ENCODE measurements at places on chromosomes 3 and 15. TPM values are rescaled to one million over a fixed set of nuclear protein-coding genes. Genes with fewer than 3 reads are reported as not detected.

DNA sequence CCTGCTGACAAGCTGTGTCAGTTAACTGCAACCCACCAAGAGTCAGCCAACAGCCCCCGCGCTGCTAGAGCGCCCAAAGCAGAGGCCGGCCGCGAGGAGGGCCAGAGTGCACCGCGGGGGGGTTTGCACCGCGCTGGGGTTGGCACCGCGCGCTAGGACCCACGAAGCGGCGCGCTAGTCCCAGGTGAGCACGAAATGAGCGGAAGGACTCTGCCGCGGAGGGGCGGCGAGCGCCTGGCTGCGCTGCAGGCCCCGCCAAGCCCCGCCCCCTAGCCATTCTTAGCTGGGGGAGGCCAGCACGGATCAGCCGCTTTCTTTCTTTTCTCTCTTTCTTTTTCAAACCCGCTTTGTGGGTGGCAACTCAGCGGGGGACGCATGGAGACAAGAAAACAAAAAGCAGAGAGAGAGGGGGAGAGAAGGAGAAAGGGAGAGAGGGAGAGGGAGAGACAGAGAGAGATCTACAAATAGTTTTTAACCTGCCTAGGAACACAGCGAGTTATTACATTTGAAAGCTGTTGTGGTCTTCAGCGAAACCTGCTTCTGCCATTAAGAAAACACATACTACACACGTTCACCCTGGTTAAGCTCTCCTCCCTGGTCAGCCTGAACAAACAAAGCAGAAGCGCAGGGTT is 6.9 kb upstream of the FOXB1 start:
- peak; percentile 91 for DNase-seq

DNA sequence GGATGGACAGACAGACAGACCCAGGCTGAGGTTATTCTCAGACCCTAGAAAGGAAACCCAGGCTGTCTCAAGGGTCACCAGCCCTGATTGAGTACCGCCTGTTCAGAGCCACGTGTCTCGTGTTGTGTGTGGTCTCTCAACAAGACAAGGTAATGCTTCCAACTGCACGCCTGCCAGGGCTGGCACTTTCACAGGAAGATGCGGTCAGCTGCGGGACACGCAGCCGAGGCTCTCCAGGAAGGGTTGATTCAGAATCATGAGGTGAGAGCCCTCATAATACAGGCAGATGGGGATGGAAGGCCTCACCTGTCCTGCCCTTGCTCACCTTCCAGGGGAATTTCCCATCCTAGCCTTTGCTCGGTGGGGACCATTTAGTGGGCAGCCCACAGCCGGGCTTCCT is 81.4 kb downstream of the TOP2B start:
- no peak for DNase-seq

DNA sequence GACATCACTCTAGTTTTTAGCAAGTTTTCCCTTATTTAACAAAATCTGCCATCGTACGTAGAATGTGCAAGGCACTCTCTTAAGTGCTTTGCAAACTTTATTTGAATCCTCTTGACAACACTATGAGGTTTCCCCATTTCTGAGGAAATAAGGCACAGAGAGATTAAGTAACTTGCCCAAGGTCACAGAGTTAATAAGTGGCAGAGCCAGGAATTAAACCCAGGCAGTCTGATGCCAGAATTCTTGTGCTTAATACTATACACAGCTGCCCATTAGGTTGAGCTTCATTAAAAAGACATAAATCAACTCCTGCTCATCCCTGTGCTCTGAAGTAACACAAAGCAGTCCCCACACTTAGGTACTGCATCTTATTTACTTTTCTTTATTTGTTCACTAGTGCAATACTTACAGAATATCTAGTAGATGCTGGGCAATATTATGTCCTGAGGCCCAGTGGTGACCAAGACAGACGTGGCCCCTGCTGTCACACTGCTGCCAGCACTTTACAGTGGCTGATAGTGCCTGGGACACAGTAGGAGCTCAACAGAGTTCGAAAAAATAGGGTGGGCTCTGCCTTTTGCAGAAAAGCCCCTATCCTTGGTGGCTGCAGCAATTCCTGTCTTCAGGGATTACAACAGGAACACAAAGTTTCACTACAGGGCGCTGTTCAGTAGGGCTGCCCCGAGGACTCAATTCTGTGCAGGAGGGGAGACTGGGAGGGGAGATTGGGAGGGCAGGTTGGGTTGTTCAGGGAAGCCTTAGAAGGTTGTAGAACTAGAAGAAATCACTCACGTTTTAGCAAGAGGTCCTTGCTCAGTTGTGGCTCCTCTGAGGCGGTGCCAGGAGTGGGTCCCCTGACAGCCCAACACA is 138.3 kb upstream of the TPM1 start:
- no peak for DNase-seq

DNA sequence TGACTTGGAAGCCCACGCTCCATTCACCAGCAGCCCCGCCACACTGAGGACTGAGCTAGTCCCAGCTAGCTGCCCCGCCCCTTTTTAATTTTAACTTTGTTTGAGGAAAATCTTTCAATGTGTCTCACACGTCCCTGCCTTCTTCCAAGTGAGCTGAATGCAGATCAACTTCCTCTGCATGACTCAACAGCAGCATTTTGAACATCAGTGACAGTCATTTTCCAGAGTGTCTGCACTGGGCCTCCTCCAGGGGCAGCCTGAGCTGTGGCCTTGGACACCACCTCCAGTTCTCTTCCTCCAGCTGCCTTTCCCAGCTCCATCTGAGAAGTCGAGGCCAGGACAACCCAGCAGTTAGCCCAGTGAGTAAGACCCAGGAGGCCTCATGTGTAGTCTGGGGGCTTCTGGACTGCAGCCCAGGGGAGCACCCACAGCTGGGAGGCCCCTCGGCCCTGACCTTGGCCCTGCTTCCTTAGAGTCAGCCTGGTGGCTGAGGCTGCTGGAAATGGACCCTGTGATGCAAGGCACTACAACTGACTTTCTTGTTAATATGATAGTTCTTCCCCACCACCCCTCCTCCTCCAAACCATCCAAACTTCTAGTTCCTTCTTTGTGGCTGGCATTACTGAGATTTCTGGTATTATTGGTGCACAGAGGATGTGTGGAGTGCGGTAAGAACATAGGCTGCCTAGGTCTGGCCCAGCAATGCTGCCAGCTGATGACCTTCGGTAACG is 21.4 kb upstream of the ESYT3 start:
- DNase-seq: no peak

DNA sequence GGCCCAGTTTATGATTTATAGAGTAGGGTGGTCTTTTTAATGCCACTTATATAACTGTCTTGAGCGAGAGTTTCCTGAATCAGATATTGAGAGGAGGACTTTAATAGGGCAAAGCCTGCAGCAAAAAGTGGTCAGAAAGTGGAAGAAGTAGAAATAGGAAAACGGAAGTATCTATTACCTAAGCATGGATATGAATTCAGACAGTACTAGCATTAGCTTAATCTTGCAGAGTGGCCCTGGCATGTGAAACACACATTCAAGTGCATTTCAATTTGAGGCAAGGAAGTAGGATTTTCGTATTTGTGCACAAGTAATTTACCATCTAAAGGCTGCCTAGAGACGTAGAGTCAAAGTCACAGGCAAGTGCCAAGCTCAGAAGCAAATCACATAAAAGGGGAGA is 622.3 kb downstream of the DIPK2A start:
- no peak for DNase-seq

Gene ASB14
- 0.03 TPM for total RNA-seq

Gene CD96
- total RNA-seq: not detected
